ENCODE measurements at places on chromosomes 2 and 18.

- DNase-seq = no peak
Observed at GRCh38 chr2:101843048-101843447, 145.5 kb downstream of the MAP4K4 start.

DNA sequence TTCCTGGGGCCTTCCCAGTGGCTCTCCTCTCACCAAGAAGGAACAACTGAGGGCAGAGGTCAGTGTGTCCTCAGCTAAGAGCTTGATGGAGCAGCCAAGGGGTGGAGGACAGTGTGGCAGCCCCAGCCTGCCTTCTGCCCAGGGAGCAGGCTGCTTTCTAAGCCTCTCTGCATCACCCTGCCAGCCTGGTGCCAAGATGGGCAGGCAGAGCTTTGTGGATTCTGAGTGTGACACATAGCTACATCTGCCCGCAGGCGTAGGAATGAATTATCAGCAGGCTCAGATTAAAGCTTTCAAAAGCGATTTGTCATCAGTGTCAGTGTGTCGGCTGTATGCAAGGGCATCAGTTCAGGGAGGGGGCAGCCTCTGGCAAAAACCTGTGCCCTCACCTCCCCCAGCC lies 8.7 kb downstream of the MAL start:
- DNase-seq = no peak

GRCh38 chr18:34959989-34960388 lies 81.2 kb upstream of the MAPRE2 start:
- no peak for DNase-seq

DNA sequence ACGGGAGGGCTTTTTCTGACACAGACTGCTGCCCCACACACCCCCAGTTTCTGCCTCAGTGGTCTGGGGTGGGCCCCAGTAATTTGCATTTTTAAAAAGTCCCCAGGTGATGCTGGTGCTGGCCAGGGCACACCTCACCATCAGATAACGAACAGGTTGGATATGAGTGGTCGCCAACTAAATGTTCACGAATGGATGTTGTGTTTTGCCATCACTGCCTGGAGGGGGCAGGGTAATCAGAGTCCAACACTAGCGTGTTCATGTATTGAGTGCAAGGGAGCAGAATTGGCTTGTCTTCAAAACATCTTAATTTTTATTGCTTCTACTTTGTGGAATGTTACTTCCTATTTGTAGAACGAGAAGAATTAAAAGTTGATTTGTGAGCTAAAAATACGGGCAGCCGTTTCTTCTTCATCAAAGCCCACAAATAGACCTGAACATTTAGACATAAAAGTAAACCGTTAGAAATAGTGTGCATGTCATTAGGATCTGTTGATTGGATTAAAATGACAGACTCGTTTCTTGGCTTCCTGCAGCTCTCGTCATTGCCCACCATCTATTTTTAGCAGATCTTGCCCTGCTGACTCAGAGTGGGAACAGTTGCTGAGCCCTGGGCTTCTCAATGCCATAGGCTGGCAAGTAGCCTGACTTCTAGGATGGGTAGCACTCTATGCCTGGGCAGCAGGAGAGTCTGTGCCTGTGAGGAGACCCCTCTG lies 45.2 kb downstream of the NCK2 start:
- DNase-seq = peak; percentile 95

DNA sequence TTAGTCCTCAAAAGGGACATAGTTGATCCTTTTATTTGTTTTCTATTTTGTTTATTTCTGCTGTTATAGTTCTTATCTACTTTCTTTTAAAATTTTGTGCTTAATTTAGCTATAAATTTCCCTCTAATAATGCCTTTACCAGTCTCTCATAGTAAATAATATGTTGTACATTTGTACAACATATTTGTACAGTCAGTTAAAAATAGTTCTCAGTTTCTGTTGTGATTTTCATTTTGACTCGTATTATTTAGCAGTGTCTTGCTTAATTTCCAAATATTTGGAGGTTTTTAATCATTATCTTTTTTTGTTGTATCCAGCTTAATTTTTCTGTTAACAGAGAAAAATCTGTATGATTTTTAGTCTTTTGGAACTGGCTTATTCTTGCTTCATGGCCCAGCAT lies 443.6 kb upstream of the TRIB2 start:
- no peak for DNase-seq
